Stimulated activated CD8-positive, alpha-beta memory T cell treated with anti-CD3 and anti-CD28 coated beads, Interleukin-7, amount 100 ng/mL, for 48 hours (primary cell): ENCODE measurements at places on chromosomes 6 and 20.

DNA sequence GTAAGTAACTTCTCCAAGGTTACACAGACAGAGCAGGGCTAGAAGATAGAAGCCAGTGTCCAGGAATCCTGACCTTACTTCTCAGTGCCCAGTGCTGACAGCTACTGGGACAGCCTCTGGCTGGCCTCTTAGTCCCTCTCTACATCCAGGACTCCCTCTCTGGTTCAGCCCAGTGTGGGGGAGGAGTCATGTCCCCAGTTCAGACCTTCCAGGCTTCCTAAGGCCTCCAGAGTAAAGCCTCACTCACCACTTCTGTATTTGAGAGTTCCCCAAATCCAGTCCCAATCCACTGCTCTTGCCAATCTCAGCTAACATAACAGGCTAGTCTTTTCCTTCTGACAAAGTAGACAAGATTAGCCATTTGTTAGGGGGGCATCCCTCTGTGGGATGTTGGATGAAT is 36.9 kb upstream of the EPB41L1 start:
- no peak for DNase-seq

- DNase-seq = no peak
These were observed 17.1 kb upstream of the NTSR1 start for GRCh38 chr20:62691487-62691886.

- no peak for DNase-seq
These were observed 109.2 kb upstream of the ADGRF1 start for GRCh38 chr6:47151232-47151898.

GRCh38 chr6:107489636-107490565 is at the start of gene SOBP:
Gene SOBP (plus strand): TSS chr6:107490117. CDS start chr6:107490617, 500 bp downstream.
- no peak for DNase-seq

DNA sequence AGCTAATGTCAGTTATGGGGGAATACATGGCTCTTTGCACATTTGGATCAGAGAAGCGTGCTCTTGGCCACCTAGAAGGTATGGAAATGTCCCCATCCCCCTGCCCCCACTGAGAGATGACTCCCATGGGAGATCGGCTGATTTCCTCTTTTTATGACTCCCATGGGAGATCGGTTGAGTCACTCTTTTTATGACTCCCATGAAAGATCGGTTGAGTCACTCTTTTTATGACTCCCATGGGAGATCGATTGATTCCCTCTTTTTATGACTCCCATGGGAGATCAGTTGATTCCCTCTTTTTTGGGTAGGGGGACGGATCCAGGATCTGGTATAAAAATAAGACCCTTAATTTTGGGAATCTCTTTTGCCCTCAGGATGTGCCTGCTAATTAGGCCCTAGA is 10.3 kb upstream of the TAAR9 start:
- no peak for DNase-seq

- DNase-seq = no peak
These were observed 16.8 kb upstream of the NAA20 start for GRCh38 chr20:20000211-20000968.

DNA sequence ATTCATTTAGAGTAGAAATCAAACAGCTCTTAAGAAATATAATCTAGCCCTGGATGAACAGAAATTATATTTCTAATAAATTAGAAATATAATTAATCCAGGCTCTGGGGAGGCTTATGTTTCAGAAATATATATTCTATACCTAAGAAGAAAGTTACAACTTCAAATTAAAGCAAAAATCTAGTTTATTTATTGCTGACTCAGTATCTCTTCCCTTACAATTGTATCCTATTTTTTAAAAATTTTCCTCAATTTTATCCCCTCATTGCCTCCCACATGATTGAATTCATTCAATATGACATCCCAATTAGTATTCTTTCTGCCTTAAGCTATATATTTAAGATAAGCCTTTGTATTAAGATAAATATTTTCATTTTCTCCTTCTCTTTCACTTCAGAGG is 71.4 kb downstream of the HS3ST5 start:
- no peak for DNase-seq
